CD4-positive, alpha-beta T cell treated with Interleukin-21 for 1 hour (primary cell): ENCODE measurements at places on chromosomes 5 and 9.

GRCh38 chr9:103362986-103363385 lies 367.9 kb downstream of the CYLC2 start:
- no peak for DNase-seq

DNA sequence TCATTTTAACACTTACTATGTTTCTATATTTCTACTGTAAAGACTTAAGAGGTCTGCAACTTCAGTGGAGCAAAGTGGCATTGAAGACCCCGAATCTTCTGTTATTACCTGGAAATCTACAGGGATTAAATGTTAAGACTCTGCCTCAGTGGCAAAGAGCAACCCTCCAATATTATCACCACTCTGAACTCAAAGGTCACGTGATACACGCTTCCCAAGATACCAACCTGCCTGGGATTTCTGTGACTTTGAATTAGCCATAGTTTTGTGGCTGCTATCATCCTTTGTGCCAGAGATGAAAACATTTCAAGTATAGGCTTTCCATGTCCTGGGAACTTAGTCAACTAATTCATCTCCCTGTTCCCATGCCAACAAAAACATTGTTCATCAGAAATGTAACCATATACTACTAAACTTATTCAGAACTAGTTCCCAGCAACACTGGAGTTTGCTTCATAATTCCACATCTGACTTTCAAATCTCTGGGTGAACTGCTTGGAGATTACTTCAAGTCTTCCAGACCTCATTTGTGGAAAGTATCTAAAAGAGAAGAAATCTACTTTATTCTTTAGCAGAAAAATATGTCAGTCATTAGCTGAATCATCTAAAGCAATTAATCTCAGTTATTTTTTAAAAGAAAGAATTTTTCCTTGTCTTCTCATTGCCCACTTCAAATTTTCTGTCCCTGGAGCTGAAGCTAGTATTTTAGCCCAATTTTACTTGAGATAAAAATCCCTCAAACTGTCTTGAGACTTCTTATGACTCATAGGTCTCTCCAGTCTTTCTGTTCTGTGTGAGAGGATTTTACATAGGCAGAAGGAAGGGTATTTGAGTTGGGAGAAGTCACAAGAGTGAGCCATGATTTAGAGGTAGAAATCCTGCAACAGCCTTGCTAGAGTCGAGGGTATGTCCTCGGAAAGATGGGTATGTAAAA lies 83.0 kb downstream of the ZNF462 start:
- no peak for DNase-seq

DNA sequence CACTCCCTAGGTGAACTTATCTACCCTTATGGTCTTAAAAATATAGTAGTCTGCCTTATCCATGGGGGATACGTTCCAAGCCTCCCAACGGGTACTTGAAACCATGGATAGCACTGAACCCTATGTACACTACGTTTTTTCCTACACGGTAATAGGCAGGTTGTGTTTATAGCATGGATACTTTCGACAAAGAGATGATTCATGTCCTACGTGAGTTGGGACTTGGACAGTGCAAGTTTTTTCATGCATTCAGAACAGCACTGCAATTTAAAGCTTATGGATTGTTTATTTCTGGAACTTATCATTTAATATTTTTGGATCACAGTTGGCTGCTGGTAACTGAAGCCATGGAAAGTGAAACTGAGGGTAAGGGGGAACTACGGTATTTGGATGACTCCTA lies 88.1 kb downstream of the CNTLN start:
- no peak for DNase-seq

DNA sequence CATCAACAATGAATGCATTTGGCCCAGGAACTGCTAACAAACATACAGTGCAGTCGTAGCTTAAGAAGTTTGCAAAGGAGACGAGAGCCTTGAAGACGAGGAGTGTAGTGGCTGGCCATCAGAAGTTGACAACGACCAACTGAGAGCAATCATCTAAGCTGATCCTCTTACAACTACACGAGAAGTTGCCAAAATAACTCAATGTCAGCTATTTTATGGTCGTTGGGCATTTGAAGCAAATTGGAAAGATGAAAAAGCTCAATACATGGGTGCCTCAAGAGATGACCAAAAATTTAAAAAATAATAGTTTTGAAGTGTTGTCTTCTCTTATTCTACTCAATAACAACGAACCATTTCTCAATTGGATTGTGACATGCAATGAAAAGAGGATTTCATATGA lies 757.7 kb upstream of the CHD1 start:
- no peak for DNase-seq

DNA sequence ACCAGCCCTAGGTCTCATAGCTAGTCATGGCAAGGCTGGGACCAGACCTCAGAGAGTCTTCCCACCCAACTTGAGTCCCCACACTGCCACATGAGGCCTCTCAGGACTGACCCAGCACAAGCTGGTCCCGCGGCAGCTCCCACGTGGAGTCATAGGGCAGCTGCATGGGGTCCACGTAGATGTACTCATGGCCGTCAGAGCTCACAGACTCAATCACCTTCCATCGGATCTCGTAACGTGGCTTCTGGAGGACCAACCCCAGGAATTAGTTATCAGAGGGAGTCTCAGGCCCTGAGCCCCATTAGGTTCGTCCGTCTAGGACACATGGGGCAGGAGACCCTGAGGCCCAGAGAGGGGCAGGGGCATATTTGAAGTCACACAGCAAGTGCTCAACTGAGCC lies 30.3 kb downstream of the PDGFRB start:
- DNase-seq, result no peak

DNA sequence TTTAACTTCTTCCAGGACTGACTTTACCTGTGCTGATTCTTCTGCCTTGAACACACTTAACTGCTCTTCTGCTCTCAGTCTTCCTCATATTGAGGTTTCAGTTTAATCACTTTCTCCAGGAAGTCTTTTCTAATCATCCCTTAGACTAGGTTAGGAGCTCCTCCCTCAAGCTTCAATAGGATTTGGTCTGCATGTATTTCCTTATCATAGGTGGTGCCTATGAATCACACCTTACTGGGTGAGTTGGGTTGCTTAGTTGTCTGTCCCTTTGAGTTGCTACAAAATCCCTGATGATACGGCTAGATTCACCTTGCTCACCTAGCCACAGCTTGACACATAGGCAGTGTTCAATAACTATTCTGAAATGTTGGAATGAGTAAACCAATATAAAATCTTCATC lies 164.4 kb downstream of the DNAH5 start:
- DNase-seq, result no peak

- DNase-seq, result no peak
Observed at GRCh38 chr5:80688648-80689420, 34.1 kb upstream of the DHFR start.

GRCh38 chr5:92613546-92613945 lies 967.5 kb downstream of the NR2F1-AS1 start:
- DNase-seq, result no peak

- no peak for DNase-seq
Observed at GRCh38 chr5:61551637-61552313, 219.7 kb downstream of the ZSWIM6 start.

DNA sequence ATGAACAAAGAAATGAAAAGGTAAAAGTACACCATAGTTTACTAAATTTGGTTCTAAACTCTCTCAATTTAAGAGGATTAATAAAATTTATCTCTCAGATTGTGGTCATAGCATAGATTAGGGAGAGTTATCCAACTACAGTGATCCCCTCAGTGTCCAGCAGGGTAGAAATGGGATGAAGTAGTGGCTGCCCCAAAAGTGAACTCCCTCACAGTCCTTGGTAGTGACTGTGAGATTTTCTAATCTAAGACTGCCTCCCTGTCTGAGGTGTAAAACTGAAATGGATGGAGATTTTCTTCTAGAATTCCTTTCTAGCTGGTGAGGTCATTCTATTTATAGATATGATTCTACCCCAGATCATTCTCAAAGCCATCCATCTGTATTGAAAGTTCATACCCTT lies 455.5 kb downstream of the ACTL7B start:
- DNase-seq, result no peak

DNA sequence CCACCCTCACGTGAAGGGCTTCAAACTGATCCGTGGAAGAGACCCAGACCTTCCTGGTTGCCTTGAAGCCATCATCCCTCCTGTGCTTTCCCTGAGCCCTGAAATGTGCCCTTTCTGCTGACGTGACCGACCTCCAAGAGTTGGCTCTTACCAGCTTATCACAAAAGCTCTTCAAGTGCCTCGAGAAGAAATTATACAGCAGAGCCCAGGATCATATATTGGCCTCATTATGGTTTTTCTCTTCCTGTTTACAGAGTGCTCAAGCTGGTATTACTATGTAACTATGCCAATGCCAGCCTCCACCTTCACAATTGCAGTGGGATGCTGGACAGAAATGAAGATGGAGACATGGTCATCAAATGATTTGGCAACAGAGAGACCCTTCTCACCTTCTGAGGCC lies 66.0 kb downstream of the AOPEP start:
- DNase-seq, result no peak

- peak; percentile 65 for DNase-seq
Observed at GRCh38 chr5:178114325-178115135, 1.2 kb downstream of the N4BP3 start.

- DNase-seq, result no peak
Observed at GRCh38 chr5:181112476-181112875, 18.5 kb downstream of the OR2V1 start.

DNA sequence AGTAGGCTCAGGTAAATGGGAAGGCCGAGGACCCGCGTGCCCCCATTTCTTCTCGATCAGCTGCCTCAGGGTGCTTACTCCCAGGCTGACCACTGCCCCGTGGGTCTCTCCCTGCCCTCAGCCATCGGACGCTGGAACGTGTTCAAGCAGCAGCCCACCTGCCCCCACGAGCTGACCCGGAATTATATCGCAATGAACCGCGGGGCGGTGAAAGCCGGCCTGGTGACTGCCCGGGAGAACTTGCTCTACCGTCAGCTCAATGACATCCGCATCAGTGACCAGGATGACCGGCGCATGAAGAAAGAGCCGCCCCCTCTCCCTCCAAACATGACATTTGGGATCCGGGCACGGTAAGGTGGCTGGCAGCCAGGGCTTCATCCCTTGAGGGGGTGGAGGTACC lies 83.2 kb upstream of the BARHL1 start:
- no peak for DNase-seq

- peak; percentile 13 for DNase-seq
Observed at GRCh38 chr5:122192497-122193496, 63.5 kb downstream of the ZNF474 start.

DNA sequence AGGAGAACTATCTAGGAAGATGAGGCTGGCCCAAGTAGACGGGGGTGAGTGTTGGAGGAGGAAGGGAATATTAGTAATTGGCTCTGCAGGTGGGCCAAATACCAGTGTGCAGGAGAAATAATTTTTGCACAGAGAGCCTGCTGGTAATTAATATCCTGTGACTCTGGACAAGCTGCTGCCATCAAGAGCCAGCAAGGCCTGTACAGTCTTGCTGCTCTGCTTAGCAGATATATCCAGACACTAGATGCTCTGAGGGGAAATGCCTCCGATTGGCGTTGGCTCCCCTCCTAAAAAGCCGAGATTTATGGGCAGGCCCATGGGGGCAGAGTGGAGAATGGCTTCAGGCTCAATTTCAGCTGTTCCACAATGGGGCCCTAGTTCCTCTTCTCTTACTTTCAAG lies 29.6 kb upstream of the ASTN2 start:
- no peak for DNase-seq

DNA sequence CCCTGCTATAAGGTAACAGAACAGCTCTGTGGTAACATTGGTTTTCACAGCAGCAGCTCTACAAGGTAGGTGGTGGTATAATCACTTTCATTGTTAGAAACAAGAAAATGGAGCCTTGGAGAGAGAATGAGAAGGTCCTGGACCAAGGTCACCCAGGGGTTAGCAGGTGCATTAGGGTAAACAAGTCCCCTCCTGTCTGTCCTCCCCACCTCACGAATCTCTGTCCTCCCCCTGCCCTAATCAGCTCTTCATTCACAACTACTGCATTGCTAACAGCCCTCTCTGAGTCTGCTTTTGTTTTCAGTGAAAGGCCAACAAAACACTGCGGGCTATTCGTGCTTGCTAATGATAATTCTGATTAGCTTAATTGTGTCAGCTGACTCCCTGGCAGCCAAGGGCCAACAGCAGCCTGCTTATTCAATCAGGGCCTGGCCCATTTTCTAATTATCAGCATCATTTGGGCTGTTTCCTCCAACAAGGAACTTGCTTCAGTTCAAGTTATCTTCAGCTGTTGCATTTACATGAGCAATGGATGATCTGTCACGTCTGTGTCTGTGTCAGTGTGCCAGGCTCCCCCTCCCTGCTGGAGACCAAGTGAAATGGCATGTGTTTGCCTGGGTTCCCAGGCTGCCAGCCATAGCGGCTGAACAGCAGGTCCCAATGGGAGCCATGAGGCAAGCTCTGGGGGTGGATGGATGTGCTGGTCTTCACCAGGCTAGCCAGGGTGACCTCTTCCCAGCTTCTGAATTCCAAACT lies 56.7 kb upstream of the EQTN start:
- DNase-seq, result no peak

GRCh38 chr9:127507751-127508648 lies 56.7 kb downstream of the LRSAM1 start:
- DNase-seq, result no peak

DNA sequence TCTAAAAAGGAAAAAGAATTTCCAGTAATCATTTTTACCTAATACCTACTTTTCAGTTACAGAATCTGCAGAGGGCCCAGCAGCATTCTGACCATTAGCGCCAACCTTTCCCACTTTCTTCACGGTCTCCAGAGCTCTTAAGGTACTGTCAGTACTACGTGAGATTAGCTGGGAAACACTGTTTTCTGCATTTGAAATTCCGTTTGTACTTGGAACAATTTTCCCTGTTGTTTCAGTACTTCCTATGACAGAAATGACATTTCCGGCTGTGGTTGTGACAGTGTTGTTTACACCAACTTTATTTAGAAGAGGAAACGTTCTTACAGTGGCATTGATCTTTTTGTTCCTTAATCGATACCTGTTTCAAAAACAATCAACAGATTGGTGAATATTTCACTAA lies 36.9 kb upstream of the PDCL start:
- no peak for DNase-seq

- no peak for DNase-seq
Observed at GRCh38 chr5:6961837-6962635, 248.8 kb downstream of the TENT4A start.

GRCh38 chr5:10355071-10355889 lies 1.8 kb downstream of the MARCHF6 start:
- peak; percentile 57 for DNase-seq

GRCh38 chr9:75455444-75455921 lies 367.2 kb downstream of the OSTF1 start:
- no peak for DNase-seq

- DNase-seq, result no peak
Observed at GRCh38 chr5:158534203-158534602, 565.5 kb downstream of the EBF1 start.

GRCh38 chr9:127585161-127585819 lies 26.8 kb upstream of the STXBP1 start:
- no peak for DNase-seq

DNA sequence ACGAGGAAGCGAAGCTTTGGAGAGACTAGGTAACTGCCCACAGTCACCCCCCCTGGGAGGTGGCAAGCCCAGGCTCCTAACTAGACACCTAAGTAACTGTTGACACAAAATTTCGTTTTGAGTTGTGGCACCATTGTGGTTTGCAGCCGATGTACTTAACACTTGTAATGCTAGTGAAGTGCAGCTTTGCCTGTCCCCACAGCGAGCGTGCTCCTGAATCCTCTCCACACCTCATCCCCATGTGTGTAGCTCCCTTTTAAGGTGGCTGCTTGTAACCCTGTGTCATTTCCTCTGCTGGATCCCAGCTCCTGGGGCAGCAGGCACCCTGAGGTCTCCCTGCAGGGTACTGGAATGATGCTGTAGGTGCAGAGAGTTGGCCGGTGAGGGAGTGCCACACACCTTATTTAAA lies 114.9 kb downstream of the TRIO start:
- DNase-seq, result no peak
